ENCODE measurements at places on chromosomes 4 and X.

- no peak for DNase-seq
Measured at GRCh38 chr4:49217492-49217891, 231.4 kb downstream of the CWH43 start.

- DNase-seq: no peak
Measured at GRCh38 chrX:47578692-47579091, 3.5 kb upstream of the TIMP1 start.

GRCh38 chrX:135984791-135985156, 461 bp upstream of the SLC9A6 start:
- no peak for DNase-seq

DNA sequence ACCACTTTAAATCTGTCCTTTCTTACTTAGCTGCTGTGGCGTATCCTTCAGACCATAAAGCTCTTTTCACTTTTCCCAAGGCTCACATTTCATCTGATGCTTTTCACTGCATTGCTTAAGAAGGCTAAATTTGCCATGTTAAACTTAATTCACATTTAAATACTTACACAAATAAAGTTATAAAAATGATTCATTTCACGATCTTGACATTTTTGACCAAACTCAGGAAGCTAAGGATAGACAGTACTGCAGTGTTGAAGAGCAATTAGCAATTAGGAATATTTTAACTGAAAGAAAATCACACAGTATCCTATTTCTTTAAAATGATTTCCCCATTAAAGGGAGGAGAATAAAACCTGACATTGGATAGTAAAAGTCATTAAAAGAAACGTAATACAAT, 1038.6 kb downstream of the STPG2 start:
- no peak for DNase-seq

DNA sequence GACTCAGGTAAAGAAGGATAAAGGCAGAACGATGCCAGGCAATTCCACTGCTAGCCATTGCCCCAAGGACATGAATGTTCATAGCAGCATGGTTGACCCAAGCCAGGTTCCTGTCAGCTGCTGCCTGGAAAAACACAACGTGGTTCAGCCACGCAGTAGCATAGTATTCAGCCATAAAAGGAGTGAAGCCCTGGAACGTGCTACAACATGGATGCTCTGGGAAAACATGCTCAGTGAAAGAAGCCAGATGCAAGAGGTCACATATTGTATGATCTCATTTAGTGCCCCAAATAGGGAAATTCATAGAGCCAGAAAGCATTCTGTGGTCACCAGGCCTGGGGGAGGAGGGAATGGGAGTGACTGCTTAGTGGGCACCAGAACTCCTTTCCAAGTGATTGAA, 129.8 kb downstream of the GPR143 start:
- DNase-seq: no peak

DNA sequence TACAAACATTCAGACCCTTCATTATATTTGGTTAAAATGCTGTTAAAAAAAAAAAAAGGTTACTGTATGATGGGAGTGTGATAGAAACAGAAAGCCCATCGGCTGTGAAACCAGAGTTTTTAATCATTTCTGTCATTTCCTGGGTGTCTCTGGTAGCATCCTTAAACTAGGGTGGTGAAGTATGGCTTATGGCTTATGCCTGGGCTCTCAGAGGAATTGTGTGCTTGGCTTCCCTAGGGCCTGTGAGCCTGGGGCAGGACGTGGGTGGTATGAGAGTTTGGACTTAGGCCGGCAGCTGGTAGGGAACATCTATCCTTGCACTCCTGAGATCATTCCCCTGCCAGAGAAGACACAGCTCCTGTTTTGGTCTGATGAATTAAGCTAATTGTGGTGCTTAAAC, 52.2 kb downstream of the DCUN1D4 start:
- DNase-seq: no peak

DNA sequence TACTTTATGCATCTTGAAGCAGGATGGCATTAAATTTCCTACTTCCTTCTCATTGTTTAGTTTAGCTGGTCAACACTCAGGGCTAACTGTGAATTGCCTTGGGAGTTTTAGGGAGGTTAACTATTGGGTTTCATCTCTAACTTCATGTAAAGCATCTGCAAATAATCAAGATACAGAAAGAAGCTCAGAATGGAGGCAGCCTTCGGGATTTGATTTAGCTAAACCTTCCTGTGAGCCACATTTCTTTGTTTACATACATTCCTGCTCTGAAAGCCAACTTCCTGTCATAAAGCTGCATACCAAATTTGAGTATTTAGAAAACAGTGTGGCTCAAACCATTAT, 131.7 kb upstream of the PCDH18 start:
- DNase-seq: no peak

DNA sequence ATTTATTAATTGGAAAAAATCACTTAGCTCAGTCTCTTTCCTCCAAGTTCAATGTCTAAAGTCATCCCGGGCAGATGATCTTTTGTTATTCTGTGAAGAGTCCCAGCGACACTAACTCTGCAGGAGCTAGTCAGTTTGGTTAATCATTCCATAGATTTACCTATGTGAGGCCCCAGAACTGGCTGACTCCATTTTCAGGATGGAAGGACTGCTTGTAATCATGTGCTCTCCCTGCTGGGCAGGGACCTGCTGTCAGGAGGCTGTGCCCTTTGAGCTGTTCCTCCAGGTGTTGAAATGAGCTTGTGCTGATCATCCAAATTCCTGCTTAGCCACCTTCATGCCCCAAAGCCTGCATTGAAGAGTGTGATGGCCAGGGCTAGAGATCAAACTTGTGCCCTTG, 169.8 kb downstream of the NHS start:
- no peak for DNase-seq

All from stimulated activated CD8-positive, alpha-beta memory T cell treated with anti-CD3 and anti-CD28 coated beads, Interleukin-12 subunit alpha, Interleukin-12 subunit beta, amount 100 ng/mL, for 1 hour (primary cell).